ENCODE measurements at places on chromosomes 7 and 10.

DNA sequence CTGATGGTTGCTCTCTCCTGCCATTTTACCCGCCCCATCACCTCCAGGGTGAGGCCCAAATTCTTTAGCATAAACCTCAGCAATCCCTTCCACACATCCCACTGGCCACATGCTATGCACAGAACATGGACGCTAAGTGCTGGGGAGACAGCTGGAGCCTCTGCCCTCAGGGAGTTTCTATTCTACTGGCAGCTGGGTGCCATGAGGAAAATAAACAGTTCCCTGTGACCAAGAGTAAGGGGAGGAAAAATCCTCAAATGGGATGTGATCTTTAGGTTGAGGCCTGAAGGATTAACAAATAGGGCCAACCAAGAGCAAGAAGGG lies 1.2 kb downstream of the PARP12 start:
- no peak for DNase-seq

DNA sequence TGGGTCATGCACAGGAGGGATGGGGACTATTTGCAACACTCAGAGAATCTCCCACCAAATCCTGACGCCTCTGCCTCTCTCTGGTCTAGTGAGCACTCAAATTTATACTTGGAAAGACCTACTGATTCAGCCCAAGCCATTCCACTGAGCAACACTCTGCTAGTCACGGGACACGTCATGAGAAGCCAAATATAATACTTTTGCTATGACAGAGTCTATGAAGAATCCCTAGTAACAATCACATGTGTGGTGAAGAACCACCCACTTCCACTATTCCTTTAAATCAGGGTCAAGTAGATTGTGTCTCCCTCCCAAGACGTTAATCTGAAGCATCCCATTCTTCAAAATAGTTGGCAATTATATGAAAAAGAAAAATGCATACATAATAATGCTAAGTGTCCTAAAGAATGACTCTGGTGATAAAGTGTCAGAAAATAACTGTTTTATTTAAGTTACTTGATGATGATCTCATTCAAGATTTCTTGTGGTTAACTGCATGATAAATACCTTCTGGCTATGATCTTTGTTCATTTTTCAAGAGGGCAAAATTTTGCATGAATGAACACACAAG lies 28.5 kb downstream of the CHCHD3 start:
- DNase-seq = no peak

- DNase-seq = no peak
These were observed 577.8 kb downstream of the ETV1 start for GRCh38 chr7:13411636-13412035.

DNA sequence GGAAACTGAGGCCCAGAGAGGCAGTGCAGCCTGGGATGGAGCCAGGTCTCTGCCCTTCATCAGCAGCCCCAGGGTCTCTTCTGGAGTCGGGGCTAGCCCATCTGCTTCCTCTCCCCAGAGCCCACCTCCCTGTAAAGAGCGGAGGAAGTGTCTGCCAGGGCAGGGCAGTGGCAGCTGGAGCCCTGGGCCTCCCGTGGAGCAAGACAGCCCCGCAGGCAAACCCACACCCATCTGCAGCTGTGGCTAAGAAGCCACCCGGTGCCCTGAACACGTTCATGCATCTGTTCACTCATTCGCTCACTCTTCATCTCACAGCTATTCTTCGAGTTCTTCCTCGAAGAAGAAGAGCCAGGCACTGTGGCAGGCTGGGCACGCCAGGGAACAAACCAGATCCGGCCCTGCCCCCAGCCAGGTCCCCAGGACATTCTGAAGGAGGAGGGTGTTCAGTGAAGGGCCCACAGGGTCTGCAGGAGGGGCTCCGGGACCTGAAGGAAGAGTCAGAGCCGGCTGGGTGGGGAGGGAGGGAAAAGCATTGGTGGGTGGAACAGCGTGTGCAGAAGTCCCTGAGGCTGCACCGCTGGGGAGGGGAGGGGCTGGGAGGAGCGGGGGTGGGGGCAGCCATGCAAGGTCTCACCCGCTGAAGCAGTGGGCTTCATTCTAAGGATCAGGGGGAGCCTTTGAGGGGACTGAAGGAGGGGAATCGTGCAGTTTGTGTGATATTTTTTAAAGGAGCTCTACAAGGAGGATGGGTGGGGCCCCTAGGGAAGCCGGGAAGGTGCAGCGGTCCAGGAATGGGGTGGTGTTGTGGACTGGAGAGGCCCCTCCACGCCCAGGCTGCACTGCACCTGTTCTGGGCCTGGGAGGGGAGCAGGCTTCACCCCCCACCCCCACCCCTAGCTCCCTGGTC lies 99.1 kb downstream of the UNCX start:
- no peak for DNase-seq

GRCh38 chr7:32660936-32661335 lies 165.6 kb downstream of the AVL9 start:
- no peak for DNase-seq

- DNase-seq = no peak
These were observed 102.5 kb downstream of the IMMP2L start for GRCh38 chr7:111459757-111460280.

DNA sequence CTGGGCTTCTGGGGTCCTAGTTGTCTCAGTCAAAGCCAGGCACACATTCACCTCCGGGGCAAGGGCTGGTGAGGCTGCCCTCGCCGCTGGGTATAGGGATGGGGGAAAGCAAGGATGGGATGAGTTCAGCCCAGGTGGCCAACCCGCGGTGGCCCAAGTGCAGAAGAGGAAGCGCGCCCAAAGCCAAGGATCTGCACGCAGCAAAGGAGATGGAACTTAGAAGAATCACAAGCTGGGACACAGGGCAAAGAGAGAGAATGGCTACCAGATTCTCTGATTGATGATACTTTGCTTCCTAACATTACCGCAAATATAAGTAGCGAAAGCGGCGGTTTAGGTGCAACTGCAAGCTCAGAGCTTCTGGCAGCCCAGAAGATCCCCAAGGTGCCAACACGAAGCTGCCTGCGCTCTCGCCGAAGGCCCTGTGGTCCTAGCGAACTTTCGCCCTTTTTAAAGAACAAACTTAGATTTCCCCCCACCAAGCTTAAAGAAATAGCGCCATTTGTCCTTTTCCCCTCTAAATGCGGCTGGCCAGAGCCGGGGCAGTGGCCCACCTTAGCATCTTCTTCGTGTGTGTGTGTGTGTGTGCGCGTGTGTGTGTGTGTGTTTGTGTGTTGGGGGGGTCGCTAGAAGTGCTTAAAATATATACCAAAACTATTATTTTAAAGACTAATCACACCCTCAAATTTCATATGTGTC lies 927 bp upstream of the MKX start:
- DNase-seq = no peak

DNA sequence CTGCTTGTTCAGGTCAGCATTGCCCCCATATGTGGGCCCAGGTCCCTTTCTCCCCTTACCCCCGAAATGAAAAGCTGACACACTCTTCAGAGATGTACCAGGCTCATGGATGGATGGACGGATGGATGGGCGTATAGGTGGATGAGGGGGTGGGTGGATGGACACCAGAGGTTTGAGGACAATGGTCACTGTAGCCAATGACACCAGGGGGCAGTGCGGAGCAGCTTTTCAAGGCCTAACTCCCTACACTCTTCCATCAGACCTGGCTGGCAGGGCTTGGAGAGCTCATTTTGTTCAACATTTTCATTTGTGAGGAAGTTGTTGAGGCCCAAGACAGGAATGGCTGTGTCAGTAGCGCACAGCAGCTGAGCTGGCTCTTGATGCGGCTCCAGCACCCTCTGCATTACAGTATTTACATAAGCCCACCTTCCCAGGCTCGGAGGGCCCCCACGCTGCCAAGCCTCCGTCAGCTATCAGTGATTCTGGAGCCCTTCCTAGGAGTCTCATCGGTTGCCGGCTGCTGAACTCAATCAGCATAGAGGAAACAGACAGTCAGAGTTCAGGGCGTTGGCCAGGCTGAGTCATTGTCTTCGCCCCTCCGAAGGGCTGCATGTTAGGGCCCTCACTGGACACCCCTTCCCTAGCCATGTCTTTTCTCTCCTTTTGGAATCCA lies 11.6 kb upstream of the FFAR4 start:
- DNase-seq = no peak

- no peak for DNase-seq
These were observed 23.0 kb upstream of the CCDC71L start for GRCh38 chr7:106683941-106684340.

DNA sequence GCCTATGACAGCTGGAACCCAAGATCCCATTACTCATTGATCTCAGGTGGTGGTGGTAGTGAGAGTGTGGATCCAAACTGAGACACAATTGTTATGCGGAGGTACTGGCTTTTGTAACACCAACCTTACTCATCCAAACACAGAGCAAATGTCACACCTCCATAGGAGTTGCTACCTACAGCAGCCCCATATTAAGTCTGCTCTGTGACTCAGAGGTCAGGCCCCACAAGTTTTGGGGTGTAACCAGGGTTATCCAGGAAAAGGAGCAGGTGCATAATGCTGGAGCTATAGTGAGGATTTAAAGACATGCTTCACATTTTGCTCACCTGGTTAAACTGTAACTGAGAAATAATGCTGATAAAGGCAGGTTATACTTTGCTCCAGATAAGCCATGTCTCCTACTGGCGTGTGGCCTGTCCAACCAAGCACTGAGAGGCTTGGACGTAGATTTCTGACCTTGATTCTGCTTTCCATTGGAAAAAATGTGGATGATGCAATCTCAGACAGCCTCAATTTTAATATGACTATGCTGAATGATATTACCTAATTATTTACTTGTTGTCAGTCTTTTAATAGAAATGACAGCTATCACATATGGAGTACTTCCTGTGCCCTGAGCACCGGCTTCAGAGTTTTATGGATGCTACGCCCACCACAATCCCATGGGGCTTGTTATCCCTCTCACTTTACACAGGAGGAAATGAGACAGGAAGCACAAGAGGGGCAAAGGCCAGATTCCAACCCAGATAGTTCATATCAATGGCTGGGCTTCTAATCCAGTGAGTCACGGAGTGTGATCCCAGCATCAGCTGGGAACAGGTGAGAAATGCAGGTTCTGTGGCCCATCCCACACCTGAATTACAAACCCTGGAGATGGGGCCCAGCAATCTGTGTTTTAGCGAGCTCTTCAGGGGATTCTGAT lies 181.3 kb downstream of the CHN2 start:
- DNase-seq = no peak

- no peak for DNase-seq
These were observed 35.1 kb downstream of the SDK1 start for GRCh38 chr7:3336042-3336665.

GRCh38 chr7:149456506-149457421 lies 4.1 kb downstream of the ZNF777 start:
- DNase-seq = no peak

- DNase-seq = no peak
These were observed 31.9 kb downstream of the ANXA11 start for GRCh38 chr10:80173466-80173865.

GRCh38 chr10:80382989-80383388 lies 25.4 kb upstream of the PRXL2A start:
- DNase-seq = no peak

DNA sequence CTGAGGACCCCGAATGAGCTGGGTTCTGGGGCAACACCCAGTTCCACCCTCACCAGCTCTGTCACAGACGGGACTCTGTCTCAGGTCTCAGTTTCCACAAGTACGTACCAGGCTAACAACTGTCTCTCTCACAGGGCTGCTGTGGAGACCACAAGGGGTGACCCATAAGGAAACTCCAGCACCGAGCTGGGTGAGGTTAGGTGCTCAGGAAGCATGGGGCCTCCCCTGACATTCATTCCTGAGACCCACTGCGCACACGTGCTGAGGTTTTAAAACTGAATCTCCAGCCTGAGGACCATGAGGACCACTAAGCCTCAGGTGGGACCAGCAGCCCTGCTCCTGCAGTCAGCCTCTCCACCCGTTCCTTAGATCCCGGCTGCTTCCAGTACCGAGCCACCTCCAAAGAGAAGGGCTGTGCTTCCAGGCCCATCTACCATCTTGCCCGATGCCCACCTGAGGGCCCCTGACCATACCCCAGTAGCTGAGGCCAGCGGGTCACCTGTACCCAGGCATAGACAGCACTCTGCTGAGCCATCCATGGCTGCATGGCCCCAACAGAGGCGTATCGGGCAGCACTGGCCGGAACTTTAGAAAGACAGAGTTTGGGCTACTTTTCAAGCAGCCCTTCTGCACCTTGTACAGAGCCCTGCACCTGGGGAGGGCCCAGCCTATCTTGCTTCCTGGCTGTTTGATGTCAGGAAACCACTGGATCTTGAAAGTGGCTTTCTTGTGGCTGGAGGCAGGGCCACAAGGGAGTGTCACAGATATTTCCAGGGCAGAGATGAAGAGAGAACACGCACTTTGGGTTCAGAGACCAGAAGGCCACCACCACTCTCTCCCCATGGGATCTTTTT lies 18.7 kb downstream of the HSPA12A start:
- DNase-seq = no peak

DNA sequence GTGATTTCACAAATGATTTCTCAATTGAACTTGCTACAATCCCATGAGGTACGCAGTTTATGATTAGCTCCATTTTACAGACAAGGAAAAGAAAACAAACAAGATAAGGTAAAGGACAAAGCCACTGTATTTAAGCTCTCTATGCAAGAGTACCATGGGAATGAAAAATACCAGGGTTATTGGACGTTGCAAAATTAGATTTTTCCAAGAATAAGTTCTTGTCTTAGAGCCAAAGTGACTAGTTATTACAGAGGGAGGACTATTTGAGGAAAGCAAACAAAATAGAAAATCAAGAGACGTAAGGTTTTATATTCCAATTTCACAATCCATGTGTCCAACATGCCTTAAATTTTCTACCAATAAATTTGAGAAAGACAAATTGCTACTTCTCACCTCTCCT lies 97.9 kb upstream of the PTN start:
- DNase-seq = no peak

DNA sequence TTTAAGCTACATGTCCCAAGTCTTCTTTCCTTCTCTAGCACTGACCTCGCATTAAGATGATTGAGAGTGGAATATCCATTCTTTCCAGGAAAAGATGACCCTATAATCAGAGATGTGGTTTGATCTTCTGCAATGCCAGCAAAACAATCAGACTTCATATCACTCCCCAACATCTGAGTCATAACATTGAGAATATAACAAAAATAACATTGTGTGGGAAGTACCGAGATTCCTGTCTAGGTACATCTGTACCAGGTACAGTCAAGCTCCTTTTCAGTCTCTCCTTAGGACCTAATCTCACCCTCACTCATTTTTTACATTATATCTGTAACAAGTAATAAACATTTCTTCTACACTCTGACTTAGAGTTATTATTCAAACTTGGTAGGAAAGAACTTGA lies 201.6 kb downstream of the LRRTM3 start:
- no peak for DNase-seq

DNA sequence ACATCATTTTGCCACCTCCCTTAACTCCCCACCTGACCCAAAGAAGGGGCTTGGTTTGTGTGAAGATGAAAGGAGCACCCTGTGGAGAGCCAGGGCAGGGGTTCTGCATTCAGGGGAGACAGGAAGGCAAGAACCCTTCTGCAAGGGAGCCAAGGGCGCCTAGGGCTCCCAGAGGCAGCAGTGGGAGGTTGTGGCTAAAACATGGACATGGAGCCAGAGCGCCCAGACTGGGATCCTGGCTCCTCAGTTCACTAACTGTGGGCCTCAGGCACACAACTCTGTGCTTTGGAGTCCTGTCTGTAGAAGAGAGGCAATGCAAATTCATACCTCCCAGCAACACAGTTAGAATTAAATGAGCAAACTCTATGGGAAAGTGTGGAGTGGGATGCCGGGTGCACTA lies 123.1 kb upstream of the MACROH2A2 start:
- DNase-seq = no peak

All from left forelimb (tissue), 1 donor.